Immature natural killer cell (primary cell): ENCODE measurements at places on chromosomes 2 and 18.
A peak's percentile ranks its signal among the peaks of the same experiment; 100 is the strongest.

- H3K4me1 ChIP-seq, result no peaks in the 10 kb centered on the region
- H3K36me3 ChIP-seq, result no peaks in the 10 kb centered on the region
- no peak overlapping the region for H3K27ac ChIP-seq
- H3K27me3 ChIP-seq, result no peaks in the 10 kb centered on the region
- no peak for DNase-seq
Observed at GRCh38 chr2:173511942-173512341, 157.3 kb downstream of the CDCA7 start.

- H3K27me3 ChIP-seq, result no peaks in the 10 kb centered on the region
- H3K27ac ChIP-seq, result no peak overlapping the region
- no peaks in the 10 kb centered on the region for H3K4me1 ChIP-seq
Observed at GRCh38 chr2:153819501-153819900, 52.2 kb upstream of the GALNT13 start.

GRCh38 chr18:48640566-48641270 is 101.9 kb downstream of the CTIF start:
- H3K4me3 ChIP-seq, result no peak overlapping the region
- H3K27me3 ChIP-seq, result no peaks in the 10 kb centered on the region
- no peak for DNase-seq
- no peaks in the 10 kb centered on the region for H3K36me3 ChIP-seq
- H3K27ac ChIP-seq, result no peak overlapping the region
- no peaks in the 10 kb centered on the region for H3K4me1 ChIP-seq

- H3K36me3 ChIP-seq, result peaks cover 11% of the 10 kb centered on the region
- DNase-seq, result no peak
- no peaks in the 10 kb centered on the region for H3K4me1 ChIP-seq
- H3K27me3 ChIP-seq, result peaks cover 5% of the 10 kb centered on the region
Observed at GRCh38 chr2:219620546-219620945, 6.9 kb upstream of the SLC4A3 start.

DNA sequence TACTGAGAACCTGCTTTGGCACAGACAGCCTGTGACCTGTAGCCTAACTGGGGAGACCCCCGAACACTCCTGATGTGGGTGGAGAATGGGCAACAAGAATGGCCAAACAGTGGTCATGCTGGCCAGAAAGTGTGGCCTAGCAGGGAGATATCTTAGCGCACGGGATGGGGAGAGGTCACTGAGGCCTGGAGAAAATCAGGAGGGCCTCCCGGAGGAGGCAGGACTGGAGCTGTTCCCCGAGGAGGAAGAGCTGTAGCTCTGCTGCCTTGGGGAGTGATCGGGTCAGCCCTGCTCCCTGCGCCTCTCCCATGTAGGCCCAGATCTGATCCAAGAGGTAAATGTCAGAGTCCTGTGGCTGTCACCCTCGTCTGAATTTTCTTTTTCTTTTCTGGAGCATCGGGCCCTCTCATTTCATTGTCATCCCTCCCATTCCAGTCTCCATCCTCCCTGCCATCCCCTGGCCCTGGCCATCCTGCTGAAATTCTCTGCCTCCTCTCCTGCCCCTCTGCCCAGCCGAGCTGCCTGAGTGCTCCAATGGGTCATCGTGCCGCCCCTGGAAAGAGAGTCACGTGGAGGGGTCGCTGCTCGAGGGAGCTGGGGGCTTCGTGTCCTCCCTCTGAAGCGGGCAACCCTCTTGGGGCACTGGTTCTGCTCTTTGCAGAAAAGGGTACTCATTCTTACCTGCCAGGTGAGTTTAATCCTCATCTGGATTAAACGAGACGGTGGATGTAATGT is 242.9 kb downstream of the HAUS1 start:
- no peaks in the 10 kb centered on the region for H3K27me3 ChIP-seq
- H3K4me1 ChIP-seq, result peaks cover 99% of the 10 kb centered on the region
- DNase-seq, result no peak
- H3K4me3 ChIP-seq, result no peak overlapping the region

DNA sequence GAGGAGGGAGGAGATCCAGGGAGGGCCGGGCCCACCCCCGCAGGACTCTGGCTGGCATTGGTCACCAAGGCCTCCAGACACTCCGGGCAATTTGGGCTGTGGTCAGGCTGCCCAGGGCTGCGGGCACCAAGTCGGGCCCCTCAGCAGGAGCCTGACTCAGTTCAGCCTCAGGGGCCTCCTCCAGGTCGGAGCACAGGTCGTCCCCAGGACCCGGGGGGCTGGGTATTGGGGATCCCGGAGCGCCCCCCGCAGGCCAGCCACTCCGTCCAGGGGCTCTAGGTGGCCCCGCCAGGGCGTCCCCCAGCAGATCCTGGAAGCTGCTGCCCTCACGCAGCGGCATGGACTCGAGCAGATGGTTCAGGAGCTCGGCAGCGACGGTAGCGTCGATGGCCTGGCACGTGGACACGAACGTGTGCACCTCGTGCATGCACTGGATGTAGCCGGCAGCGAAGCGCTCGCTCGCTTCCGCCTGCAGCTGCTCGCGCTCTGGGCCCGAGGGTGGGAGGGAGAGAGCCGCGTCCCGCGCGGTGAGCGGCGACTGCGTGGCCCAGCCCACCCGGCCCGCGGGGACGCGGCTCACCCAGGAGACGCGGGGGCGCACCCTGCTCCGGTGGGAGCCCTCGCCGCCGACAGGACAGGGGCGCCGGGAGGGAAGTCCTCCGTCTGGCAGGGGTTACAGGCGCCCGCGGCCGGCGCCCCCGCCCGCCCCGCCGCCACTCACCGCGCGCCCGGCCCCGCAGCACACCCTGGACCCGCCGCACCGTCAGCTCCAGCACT is 884 bp downstream of the HES6 start:
- H3K4me1 ChIP-seq, result peaks cover 2% of the 10 kb centered on the region
- DNase-seq, result peak; percentile 56
- H3K27ac ChIP-seq, result no peak overlapping the region
- H3K36me3 ChIP-seq, result no peaks in the 10 kb centered on the region
- peaks cover 5% of the 10 kb centered on the region for H3K27me3 ChIP-seq
- peak overlapping the region; percentile 61 for H3K4me3 ChIP-seq

GRCh38 chr2:100146657-100146960 is 4.2 kb upstream of the AFF3 start:
- H3K4me3 ChIP-seq, result no peak overlapping the region
- no peak overlapping the region for H3K27ac ChIP-seq
- peaks cover 22% of the 10 kb centered on the region for H3K4me1 ChIP-seq
- peaks cover 6% of the 10 kb centered on the region for H3K27me3 ChIP-seq

DNA sequence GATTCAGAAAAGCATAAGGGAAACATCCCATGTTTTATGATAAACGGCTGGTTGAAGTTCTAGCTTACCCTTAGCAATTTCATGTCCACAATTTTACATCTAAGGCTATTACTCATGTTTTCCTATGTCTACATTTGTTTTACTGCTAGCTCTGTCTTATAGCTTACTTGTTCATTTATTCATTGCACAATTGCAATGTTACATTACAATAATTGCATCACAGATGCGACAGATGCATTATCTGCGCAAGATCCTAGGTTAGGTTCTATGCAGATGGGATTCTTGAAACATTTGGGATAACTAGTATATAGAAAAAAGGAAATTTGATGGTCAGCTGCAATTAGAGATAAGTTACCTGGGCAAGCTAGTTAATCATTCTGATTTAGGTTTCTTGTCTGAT is 108.4 kb downstream of the ARHGAP28 start:
- no peaks in the 10 kb centered on the region for H3K4me1 ChIP-seq
- DNase-seq, result no peak
- H3K4me3 ChIP-seq, result no peak overlapping the region
- H3K27ac ChIP-seq, result no peak overlapping the region
- H3K27me3 ChIP-seq, result peaks cover 2% of the 10 kb centered on the region

GRCh38 chr2:8926356-8926755 is 77.1 kb downstream of the MBOAT2 start:
- no peaks in the 10 kb centered on the region for H3K4me1 ChIP-seq
- H3K27ac ChIP-seq, result no peak overlapping the region
- no peak for DNase-seq
- H3K27me3 ChIP-seq, result peaks cover 5% of the 10 kb centered on the region
- no peak overlapping the region for H3K4me3 ChIP-seq
- H3K36me3 ChIP-seq, result no peaks in the 10 kb centered on the region

GRCh38 chr2:41990688-41991087 is 57.1 kb upstream of the PKDCC start:
- no peaks in the 10 kb centered on the region for H3K36me3 ChIP-seq
- H3K4me1 ChIP-seq, result no peaks in the 10 kb centered on the region
- no peak overlapping the region for H3K27ac ChIP-seq
- DNase-seq, result no peak
- H3K27me3 ChIP-seq, result peaks cover 9% of the 10 kb centered on the region

DNA sequence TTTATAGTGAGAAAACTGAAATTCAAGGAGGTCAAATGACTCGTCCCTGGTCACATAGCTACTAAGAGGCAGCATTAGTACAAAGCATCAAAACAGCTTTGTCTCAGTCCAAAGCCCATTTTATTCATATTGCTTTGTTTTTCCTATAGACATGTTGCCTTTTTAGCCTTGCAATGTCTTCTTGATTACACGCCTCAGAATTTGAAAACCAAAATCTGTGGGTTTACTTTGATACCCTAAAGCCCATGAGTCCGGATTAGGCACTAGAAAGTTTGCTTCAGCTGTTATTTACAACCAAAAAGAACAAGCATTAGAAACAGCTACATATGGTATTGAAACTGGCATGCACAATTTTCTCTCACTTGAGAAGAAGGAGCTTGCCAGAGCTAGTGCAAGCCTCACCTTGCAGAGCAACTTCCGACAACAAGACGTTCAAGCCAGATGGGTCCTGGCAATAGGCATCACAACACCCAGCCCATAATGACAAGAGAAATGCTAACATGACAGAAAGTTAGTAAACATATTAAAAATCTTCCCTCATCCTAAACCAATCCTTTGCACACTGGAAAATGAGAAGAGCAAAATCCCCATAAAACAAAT is 276.8 kb downstream of the RIT2 start:
- DNase-seq, result no peak
- no peak overlapping the region for H3K4me3 ChIP-seq
- no peak overlapping the region for H3K27ac ChIP-seq
- no peaks in the 10 kb centered on the region for H3K36me3 ChIP-seq
- no peaks in the 10 kb centered on the region for H3K27me3 ChIP-seq
- H3K4me1 ChIP-seq, result no peaks in the 10 kb centered on the region

DNA sequence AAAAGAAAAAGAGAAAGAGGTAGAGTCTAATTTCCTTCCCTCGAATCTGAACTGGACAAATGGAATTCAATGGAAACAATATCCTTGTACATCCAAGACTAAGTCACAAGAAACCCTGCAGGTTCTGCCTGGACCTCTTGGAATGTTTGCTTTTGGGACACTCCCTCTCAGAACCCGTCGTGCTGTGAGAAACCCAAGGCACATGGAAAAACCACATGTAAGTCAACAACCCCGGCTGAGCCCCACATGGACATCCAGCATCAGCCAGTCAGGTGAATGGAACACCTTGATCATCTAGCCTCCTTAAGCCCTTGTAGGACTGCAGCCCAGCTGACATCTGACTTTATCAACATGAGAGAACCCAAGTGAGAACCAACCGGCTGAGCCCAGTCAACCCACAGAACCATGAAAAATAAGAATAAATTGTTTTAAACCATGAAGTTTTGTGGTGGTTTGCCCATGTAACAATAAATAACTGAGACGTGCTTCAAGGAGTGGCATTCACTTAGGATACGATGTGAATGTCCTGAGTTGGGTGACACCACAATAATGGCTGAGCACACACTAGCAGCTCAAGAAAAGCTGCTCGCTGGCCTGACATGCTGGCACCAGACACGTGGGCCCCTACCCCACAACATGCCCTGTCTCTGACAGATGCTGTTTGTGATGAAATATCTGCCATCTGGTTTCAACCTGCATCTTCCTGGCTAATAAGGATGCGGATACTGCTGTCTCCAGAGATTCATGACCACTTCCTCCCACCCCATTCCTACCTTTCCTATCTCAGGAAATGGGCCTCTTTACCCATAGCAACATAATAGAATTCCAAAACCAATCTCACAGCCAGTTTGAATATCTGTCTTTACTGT is 28.8 kb downstream of the PKDCC start:
- no peak overlapping the region for H3K27ac ChIP-seq
- H3K36me3 ChIP-seq, result no peaks in the 10 kb centered on the region
- peaks cover 11% of the 10 kb centered on the region for H3K27me3 ChIP-seq
- DNase-seq, result no peak
- H3K4me1 ChIP-seq, result no peaks in the 10 kb centered on the region

DNA sequence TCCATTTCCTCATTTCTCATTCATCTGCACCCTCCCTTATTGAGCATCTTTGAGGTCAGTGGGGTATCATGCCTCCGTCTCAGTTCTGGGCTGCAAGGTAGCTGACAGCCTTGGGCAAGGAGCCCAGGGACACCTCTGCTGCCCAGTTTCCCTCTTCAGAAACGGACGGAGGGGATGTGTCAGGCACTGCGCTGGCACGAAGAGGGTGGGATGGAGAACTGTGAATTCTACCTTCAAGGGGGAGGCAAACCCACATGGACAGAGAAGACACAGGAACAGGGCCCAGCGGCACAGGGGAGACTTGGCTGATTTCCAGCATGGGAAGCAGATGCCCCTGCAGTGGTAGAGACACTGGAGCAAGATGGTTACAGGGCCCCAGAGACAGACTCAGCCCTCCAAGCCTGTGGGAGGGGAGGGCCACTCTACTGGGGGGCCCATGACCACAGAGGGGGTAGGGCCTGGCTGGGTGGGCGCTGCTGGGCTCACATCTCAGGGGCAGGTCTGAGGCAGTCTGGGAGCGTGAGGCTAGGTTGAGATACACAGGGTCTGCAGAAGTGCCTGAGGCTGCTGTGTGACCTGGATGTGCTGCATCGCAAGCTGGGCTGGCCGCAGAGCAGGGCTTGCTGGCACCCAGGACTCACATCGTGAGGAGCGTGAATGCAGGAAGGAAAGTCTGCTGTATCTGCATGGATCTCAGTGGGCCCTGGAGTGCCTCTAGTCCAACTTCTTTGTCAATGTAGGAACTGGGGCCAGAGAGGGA is 92.3 kb downstream of the HS1BP3 start:
- peaks cover 3% of the 10 kb centered on the region for H3K36me3 ChIP-seq
- H3K4me3 ChIP-seq, result no peak overlapping the region
- no peaks in the 10 kb centered on the region for H3K4me1 ChIP-seq

GRCh38 chr2:113083296-113083695 is 15.5 kb downstream of the IL1F10 start:
- no peak overlapping the region for H3K4me3 ChIP-seq
- no peak for DNase-seq
- no peaks in the 10 kb centered on the region for H3K4me1 ChIP-seq
- no peak overlapping the region for H3K27ac ChIP-seq
- H3K27me3 ChIP-seq, result peaks cover 1% of the 10 kb centered on the region

GRCh38 chr2:164538240-164538866 is 82.9 kb downstream of the GRB14 start:
- H3K4me3 ChIP-seq, result no peak overlapping the region
- H3K36me3 ChIP-seq, result no peaks in the 10 kb centered on the region
- no peak overlapping the region for H3K27ac ChIP-seq
- no peak for DNase-seq
- peaks cover 1% of the 10 kb centered on the region for H3K27me3 ChIP-seq
- no peaks in the 10 kb centered on the region for H3K4me1 ChIP-seq

- no peaks in the 10 kb centered on the region for H3K4me1 ChIP-seq
- no peak overlapping the region for H3K27ac ChIP-seq
- no peaks in the 10 kb centered on the region for H3K36me3 ChIP-seq
- H3K27me3 ChIP-seq, result peaks cover under 1% of the 10 kb centered on the region
- H3K4me3 ChIP-seq, result no peak overlapping the region
- DNase-seq, result peak; percentile 21
Observed at GRCh38 chr2:170235860-170236679, 58.1 kb downstream of the MYO3B start.
